Astrocyte (in vitro differentiated cells and primary cell): ENCODE measurements at places on chromosomes 1 and 21.

- H3K4me1 ChIP-seq = no peaks in the 10 kb centered on the region
- no peak overlapping the region for H3K27ac ChIP-seq
Measured at GRCh38 chr1:239717097-239717917, 330.9 kb downstream of the CHRM3 start.

DNA sequence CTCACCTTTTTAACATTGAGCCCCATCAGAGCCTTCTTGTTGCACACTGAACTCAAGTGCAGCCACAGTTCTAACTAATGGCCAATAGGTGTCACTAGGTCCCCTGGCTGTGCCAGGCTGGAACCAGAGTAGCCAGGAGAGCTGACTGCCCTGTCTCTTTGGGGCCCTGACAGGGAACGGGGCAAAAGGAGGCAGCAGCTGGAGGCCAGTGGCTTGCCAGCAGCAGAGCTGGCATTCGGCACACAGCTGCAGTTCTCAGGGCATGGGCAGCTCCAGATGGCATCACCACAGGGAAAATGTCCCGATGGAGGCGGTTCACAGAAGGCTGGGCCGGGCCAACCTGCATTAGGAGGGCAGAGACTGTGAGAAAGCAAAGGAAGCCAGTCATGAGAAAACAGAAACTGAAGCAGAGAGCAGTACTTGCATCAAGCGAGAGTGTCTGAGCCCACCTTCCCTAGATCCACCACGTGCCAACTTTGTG lies 188.6 kb downstream of the FCRL5 start:
- no peaks in the 10 kb centered on the region for H3K36me3 ChIP-seq
- no peak overlapping the region for H3K27ac ChIP-seq
- peaks cover 2% of the 10 kb centered on the region for H3K27me3 ChIP-seq
- no peak for DNase-seq
- no peak overlapping the region for H3K4me3 ChIP-seq

DNA sequence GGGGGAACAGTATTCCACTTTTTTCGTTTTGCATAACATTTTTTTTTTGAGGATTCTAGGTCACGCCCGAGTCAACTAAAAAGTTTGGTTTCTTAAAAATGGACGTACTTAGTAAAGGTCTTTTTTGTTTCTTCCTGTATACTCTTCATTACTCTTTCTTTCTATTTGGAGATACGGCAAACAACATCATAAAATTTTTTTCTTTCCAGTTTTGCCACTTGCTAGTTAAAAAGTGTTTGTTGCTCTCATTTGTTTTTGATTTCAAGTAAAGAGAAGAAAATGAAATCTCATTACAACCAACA lies 788 bp upstream of the MPC2 start:
- H3K27ac ChIP-seq = peak overlapping the region; percentile 99
- DNase-seq = no peak
- H3K4me1 ChIP-seq = peaks cover 8% of the 10 kb centered on the region
- H3K36me3 ChIP-seq = no peaks in the 10 kb centered on the region
- H3K27me3 ChIP-seq = no peaks in the 10 kb centered on the region
- H3K4me3 ChIP-seq = peak overlapping the region; percentile 84

GRCh38 chr1:172238965-172239364 lies 181.5 kb upstream of the C1orf105 start:
- H3K4me3 ChIP-seq = no peak overlapping the region
- no peaks in the 10 kb centered on the region for H3K36me3 ChIP-seq
- no peaks in the 10 kb centered on the region for H3K27me3 ChIP-seq
- no peak overlapping the region for H3K27ac ChIP-seq

DNA sequence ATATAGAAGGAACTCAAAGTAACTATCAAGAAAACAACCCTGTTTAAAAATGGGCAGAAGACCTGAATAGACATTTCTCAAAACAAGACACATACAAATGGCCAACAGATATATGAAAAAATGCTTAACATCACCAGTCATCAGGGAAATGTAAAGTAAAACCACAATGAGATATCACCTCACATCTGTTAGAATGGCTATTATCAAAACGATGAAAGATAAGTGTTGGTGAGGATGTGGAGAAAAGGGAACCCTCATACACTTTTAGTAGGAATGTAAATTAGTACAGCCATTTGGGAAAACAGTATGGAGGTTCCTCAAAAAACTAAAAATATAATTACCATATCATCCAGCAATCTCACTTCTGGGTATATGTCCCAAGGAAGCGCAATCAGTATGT lies 3.0 kb downstream of the CTSS start:
- H3K4me1 ChIP-seq = peaks cover 4% of the 10 kb centered on the region
- no peaks in the 10 kb centered on the region for H3K36me3 ChIP-seq
- H3K27me3 ChIP-seq = no peaks in the 10 kb centered on the region
- DNase-seq = no peak
- H3K27ac ChIP-seq = no peak overlapping the region

DNA sequence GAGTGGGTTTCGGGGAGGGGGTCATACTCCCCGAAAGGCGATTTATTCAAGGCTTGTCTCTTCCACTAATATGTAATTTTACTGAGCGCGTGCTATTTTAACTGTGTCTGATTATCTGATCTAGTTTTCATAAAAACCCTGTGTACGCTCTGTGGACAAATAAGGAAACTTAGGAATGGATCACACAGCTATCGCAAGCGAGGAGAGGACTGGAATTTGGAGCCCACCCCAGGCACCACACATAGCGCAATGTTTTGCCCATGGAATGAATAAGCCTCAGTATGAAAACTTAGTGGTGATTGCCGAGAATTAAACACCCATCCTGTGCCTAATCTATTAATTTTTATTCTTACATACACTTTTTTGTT lies 9.8 kb upstream of the RAB42 start:
- peaks cover 15% of the 10 kb centered on the region for H3K4me1 ChIP-seq
- DNase-seq = peak; percentile 40
- no peaks in the 10 kb centered on the region for H3K27me3 ChIP-seq
- peak overlapping the region; percentile 98 for H3K4me3 ChIP-seq
- H3K27ac ChIP-seq = peak overlapping the region; percentile 67

GRCh38 chr21:38334866-38335265 lies 78.1 kb downstream of the KCNJ15 start:
- H3K27me3 ChIP-seq = peaks cover 3% of the 10 kb centered on the region
- H3K4me3 ChIP-seq = no peak overlapping the region

- no peaks in the 10 kb centered on the region for H3K36me3 ChIP-seq
- no peak overlapping the region for H3K27ac ChIP-seq
- H3K4me3 ChIP-seq = no peak overlapping the region
- DNase-seq = no peak
Measured at GRCh38 chr1:188270497-188270896, 1441.7 kb downstream of the PLA2G4A start.

DNA sequence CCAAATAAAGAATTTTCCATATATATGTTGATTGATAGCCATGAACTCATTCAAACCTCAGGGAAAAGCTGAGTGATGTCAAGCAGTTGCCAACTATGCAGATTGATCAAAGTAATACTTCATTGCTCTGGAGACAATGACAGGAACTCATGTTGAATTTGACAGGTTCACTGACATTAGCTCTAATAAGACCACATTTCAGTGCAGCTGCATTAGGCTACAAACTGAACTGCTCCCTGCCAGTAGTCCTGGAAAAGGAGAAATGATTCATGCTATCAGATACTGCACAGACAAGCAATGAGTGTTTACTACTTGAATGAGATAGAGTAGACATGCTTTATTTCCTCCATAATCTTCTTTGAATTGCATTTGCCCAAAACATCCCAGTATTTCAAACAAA lies 948.4 kb downstream of the MRPL39 start:
- DNase-seq = no peak
- H3K36me3 ChIP-seq = no peaks in the 10 kb centered on the region
- no peak overlapping the region for H3K27ac ChIP-seq

GRCh38 chr1:25216123-25216522 lies 16.2 kb downstream of the SYF2 start:
- no peaks in the 10 kb centered on the region for H3K27me3 ChIP-seq
- no peak overlapping the region for H3K4me3 ChIP-seq
- no peak overlapping the region for H3K27ac ChIP-seq
- no peaks in the 10 kb centered on the region for H3K36me3 ChIP-seq
- H3K4me1 ChIP-seq = no peaks in the 10 kb centered on the region

- no peaks in the 10 kb centered on the region for H3K36me3 ChIP-seq
- peaks cover 16% of the 10 kb centered on the region for H3K4me1 ChIP-seq
- peak overlapping the region; percentile 47 for H3K4me3 ChIP-seq
- DNase-seq = peak; percentile 67
- H3K27ac ChIP-seq = no peak overlapping the region
Measured at GRCh38 chr21:35026617-35027562, 22.2 kb downstream of the RUNX1 start.

- no peaks in the 10 kb centered on the region for H3K4me1 ChIP-seq
- H3K36me3 ChIP-seq = peaks cover 24% of the 10 kb centered on the region
- H3K27me3 ChIP-seq = no peaks in the 10 kb centered on the region
- H3K4me3 ChIP-seq = no peak overlapping the region
Measured at GRCh38 chr1:21756393-21757089, 26.4 kb downstream of the USP48 start.

DNA sequence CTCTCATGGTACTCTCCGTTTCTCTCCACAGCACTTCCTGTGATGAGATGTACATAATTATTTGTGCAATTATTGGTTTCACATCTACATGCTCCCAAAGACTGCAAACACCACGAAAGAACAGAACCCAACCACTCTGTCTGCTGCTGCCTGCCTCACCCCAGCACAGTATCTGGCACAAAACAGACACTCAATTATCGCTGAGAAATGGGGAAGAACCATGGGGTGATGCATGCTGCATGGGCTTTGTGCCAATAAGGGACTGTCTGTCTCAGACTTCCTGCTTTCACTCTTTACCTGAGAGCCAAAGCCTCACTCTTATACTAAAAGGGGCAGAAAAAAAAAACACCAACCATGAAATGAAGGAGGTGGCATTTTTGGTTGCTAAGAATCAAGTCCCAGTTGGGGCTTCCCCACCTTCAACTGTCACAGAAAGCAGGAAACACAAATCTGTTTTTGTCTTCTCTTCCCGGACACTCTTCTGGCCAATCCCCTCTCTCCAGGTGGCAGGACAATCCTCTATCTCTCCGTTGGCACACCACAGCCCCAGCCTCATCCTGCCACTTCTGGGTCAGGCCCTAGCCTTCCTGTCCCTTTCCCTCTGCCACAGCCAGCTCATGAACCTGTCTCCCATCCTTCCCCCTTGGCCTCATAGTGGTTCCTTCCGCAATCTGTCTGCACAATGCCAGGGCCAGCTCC lies 82.0 kb downstream of the TGFBR3 start:
- peaks cover 4% of the 10 kb centered on the region for H3K4me1 ChIP-seq
- no peaks in the 10 kb centered on the region for H3K27me3 ChIP-seq
- H3K4me3 ChIP-seq = no peak overlapping the region
- no peaks in the 10 kb centered on the region for H3K36me3 ChIP-seq
- H3K27ac ChIP-seq = no peak overlapping the region

GRCh38 chr1:56077206-56077605 lies 502.2 kb downstream of the PLPP3 start:
- no peaks in the 10 kb centered on the region for H3K4me1 ChIP-seq

DNA sequence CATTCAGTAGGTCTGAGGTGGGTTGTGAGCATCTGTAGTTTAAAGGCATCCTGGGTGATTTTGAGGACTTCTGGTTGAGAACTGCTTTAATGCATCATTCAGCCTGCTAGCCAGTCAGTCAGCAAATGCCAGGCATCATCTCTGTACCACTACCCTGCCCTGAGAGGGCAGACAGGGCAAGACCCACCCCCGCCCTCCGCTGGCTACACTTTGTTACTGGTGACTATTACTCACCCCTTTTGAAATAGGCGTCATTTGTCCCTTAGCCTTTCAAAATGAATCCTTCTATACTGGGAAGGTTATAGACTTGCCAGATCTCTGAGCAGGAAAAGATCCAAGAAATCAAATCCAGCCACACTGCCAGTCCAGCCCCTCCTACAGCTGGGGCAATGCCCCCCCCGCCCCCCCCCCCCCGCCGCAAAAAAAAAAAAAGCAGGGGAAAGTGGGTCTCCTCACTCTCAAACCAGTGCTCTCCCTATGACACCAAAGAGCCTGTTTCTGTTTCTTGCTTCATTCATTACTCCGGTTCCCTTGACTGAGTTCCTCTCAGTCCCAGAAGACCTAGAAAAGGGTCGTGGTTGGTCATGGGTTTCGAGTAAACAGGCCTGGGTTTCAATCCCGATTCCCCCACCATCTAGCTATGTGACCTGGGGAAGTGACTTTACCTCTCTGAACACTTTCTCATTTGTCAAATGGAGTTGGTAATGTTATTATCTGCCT lies 4.4 kb downstream of the SELENON start:
- DNase-seq = peak; percentile 46
- no peaks in the 10 kb centered on the region for H3K27me3 ChIP-seq
- peaks cover 28% of the 10 kb centered on the region for H3K4me1 ChIP-seq
- H3K4me3 ChIP-seq = no peak overlapping the region
- no peak overlapping the region for H3K27ac ChIP-seq

GRCh38 chr1:161037661-161038522 lies 872 bp downstream of the TSTD1 start:
- DNase-seq = no peak
- no peak overlapping the region for H3K27ac ChIP-seq
- no peaks in the 10 kb centered on the region for H3K27me3 ChIP-seq
- H3K36me3 ChIP-seq = peaks cover 19% of the 10 kb centered on the region
- H3K4me3 ChIP-seq = peak overlapping the region; percentile 33

GRCh38 chr1:17546946-17547670 lies 7.6 kb downstream of the ARHGEF10L start:
- H3K4me1 ChIP-seq = peaks cover 33% of the 10 kb centered on the region
- H3K27me3 ChIP-seq = no peaks in the 10 kb centered on the region
- DNase-seq = no peak
- H3K4me3 ChIP-seq = no peak overlapping the region

GRCh38 chr21:16085421-16085820 lies 355.6 kb downstream of the USP25 start:
- peaks cover 10% of the 10 kb centered on the region for H3K4me1 ChIP-seq
- no peaks in the 10 kb centered on the region for H3K27me3 ChIP-seq
- H3K4me3 ChIP-seq = no peak overlapping the region
- no peaks in the 10 kb centered on the region for H3K36me3 ChIP-seq
- peak; percentile 62 for DNase-seq

DNA sequence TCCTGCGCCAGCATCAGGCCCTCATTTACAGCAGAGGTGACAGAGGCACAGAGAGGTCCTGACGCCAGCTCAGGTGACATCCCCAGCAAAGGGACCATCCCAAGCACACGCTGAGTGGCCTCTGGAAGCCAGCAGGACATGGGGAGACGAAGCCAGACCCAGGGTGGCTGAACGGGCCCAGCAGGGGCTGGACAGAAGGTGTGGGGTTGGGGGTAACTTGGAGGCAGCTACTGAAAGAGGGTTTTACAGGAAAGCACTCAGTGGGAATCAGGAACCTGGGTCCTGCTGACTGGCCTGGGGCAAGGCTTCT lies 1.6 kb upstream of the ARHGEF16 start:
- peaks cover 3% of the 10 kb centered on the region for H3K4me1 ChIP-seq
- no peak overlapping the region for H3K4me3 ChIP-seq
- H3K27ac ChIP-seq = no peak overlapping the region
- no peaks in the 10 kb centered on the region for H3K36me3 ChIP-seq
- H3K27me3 ChIP-seq = peaks cover 23% of the 10 kb centered on the region

DNA sequence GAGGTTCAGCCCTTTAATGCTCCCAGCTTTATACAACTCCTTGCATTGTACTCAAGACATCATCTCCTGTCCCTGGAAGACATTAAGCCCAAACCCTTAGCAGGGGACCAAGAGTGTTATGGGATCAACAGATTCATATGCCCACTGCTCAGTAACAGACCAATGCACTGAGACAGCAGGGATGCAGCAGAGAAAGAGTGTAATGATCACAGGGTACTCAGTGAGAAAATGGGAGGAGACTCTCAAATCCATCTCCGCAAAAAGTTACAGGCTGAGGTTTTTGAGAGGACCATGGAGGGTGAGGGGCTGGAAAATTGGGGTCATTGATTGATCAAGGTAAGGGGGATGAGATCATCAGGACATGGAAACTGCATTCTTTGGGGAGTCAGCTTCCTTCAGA lies 96.2 kb downstream of the MATN1 start:
- no peaks in the 10 kb centered on the region for H3K27me3 ChIP-seq
- H3K4me1 ChIP-seq = no peaks in the 10 kb centered on the region
- H3K36me3 ChIP-seq = no peaks in the 10 kb centered on the region
